ENCODE measurements at places on chromosomes 3 and 15. TPM values are rescaled to one million over a fixed set of nuclear protein-coding genes. Genes with fewer than 3 reads are reported as not detected.

IGSF11 gene
- 0.27 TPM for total RNA-seq

DNA sequence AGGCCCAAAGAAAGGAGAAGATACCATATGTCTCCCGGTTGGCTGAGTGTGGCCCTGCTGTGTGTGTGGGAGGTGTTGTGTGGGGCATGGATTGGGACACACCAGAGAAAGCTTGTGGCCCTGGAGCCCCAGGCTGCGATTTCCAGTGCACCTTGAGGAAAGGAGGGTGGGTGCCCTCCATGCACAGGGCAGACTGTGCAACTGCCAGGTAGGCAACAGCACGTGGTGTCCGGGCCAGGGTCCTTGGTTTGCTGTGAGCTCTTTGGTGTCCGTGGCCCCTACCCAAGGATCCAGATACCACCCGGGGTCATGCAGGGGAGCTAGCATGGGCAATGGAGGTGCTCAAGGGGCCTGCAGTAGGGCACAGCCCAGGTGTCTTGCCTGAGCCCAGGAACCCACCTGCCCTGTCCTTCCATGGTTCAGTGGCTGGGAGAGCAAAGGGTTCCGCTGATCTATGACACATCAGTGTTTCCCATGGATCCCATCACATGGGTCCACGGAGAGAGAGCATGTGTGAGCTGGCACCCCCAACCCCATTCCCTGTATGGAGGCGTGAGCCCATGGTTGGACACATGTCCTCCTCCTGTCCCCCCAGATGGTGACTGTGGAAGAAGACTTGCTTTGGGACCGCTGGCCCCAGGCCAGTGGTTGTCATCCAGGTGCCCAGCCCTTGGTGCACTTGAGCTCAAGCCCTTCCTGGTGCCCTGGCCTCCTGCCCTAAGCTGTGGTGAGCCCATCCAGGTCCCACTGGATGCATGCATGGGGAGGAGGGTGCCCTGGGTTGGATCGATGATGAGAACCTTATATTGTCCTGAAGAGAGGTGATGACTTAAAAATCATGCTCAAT is 223.4 kb downstream of the SNRPN start:
- H3K36me3 ChIP-seq: no peaks in the 10 kb centered on the region
- no peaks in the 10 kb centered on the region for H3K27me3 ChIP-seq
- no peak overlapping the region for H3K27ac ChIP-seq
- H3K4me3 ChIP-seq: no peak overlapping the region
- no peaks in the 10 kb centered on the region for H3K4me1 ChIP-seq
- peak; percentile 2 for DNase-seq

- H3K4me3 ChIP-seq: peak overlapping the region; percentile 62
- peaks cover 52% of the 10 kb centered on the region for H3K4me1 ChIP-seq
- H3K36me3 ChIP-seq: no peaks in the 10 kb centered on the region
- H3K27ac ChIP-seq: peak overlapping the region; percentile 97
- H3K27me3 ChIP-seq: no peaks in the 10 kb centered on the region
These were observed 542 bp downstream of the ACAA1 start for GRCh38 chr3:38136393-38136776.

- no peaks in the 10 kb centered on the region for H3K4me1 ChIP-seq
- no peaks in the 10 kb centered on the region for H3K36me3 ChIP-seq
- DNase-seq: no peak
- no peak overlapping the region for H3K4me3 ChIP-seq
- H3K27me3 ChIP-seq: no peaks in the 10 kb centered on the region
These were observed 260.7 kb upstream of the GRM7 start for GRCh38 chr3:6600237-6600636.

GRCh38 chr3:15063238-15063637 is 1.9 kb downstream of the MRPS25 start:
- H3K4me1 ChIP-seq: peaks cover 12% of the 10 kb centered on the region
- DNase-seq: no peak
- H3K36me3 ChIP-seq: no peaks in the 10 kb centered on the region
- no peak overlapping the region for H3K27ac ChIP-seq
- H3K4me3 ChIP-seq: peak overlapping the region; percentile 67

DNA sequence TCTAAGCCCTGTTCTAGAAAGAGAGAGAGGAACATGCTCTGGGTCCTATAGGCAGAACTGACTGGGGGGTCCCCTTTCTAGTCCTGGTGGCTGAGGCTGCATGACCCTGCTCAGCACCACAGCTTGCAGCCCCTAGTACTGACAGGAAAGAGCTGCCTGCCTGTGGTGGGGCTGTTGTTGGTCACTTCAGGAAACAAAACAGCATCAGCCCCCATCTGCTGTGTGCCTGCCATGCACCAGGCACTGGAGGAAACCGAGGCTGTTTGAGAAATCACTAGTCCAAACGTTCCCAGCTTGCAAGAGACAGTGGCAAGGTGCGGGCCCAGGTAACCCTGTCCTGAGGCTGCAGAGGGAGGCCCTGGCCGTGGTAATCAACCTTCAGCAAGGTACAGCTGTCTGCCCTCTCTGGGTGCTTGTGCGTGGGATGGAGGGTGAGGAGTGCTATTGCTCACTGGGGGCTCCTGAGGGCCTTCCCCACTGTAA is 90.6 kb downstream of the IQSEC1 start:
- no peak overlapping the region for H3K27ac ChIP-seq
- H3K4me1 ChIP-seq: no peaks in the 10 kb centered on the region
- DNase-seq: no peak
- H3K4me3 ChIP-seq: no peak overlapping the region
- no peaks in the 10 kb centered on the region for H3K27me3 ChIP-seq

SST gene
- total RNA-seq: 29.5 TPM

DNA sequence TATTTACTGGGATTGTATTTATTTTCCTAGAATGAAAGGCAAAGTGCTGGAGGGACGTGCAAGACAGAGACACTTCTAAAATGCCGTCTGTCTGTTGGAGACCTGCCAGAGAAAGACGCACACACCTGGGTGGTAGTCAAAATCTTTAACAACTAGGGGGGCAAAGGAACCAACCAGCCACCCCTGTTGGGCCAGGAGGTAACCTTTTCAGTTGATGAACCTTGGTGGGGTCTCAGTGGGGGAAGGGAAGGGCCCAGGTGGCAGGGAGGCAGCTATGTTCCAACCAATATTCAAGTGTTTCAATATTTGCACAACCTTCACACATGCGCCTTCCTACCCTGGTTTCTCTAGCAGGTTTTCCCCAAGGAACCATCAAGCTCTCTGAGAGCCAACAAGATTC is 99.0 kb downstream of the MEGF11 start:
- H3K4me1 ChIP-seq: no peaks in the 10 kb centered on the region
- no peak overlapping the region for H3K4me3 ChIP-seq
- no peaks in the 10 kb centered on the region for H3K27me3 ChIP-seq
- no peak for DNase-seq
- H3K36me3 ChIP-seq: no peaks in the 10 kb centered on the region

ZNF774 gene
- total RNA-seq: 12.3 TPM

DNA sequence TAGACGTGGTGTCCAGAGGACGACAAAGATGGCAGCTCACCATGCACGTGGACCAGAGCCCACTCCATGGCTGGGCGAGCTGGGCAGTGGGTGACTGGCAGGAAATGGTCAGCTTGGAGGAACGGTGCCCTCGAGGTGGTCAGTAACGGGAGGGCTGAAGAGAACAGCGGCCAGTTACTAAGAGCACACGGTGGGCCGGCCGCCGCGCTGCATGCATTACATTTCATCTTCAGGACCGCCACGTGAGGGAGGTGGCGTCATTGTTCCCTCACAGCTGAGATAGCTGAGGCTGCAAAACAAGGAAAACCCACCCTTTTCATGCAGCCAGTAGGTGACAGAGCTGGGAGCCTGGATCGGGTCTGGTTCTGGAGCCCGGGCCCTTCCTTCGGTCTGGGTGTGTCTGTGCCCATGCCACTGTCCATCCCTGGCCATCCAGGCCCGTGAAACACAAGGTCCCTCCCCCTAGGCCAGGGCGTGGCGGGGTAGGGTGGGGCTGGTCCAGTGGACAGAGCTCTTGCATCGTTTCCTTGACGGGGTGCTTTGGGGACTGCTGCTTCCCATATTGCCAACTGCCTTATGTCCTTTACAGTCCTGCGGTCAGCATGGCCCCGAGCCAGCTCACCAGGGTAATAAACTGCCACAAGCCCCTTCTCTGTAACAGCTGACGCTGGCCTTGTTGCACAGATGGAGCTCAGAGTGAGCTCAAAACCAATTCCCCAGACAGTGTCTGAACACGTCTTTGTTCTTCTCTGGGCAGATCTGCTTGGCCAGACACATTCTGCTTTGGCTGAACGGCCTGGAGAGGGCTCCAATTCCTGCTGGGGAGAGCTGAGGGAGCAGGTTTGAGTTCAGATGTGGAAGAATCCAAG is 51.8 kb downstream of the RGMA start:
- H3K36me3 ChIP-seq: no peaks in the 10 kb centered on the region
- H3K4me1 ChIP-seq: no peaks in the 10 kb centered on the region
- peak; percentile 5 for DNase-seq
- peak overlapping the region; percentile 13 for H3K27ac ChIP-seq
- no peaks in the 10 kb centered on the region for H3K27me3 ChIP-seq

DNA sequence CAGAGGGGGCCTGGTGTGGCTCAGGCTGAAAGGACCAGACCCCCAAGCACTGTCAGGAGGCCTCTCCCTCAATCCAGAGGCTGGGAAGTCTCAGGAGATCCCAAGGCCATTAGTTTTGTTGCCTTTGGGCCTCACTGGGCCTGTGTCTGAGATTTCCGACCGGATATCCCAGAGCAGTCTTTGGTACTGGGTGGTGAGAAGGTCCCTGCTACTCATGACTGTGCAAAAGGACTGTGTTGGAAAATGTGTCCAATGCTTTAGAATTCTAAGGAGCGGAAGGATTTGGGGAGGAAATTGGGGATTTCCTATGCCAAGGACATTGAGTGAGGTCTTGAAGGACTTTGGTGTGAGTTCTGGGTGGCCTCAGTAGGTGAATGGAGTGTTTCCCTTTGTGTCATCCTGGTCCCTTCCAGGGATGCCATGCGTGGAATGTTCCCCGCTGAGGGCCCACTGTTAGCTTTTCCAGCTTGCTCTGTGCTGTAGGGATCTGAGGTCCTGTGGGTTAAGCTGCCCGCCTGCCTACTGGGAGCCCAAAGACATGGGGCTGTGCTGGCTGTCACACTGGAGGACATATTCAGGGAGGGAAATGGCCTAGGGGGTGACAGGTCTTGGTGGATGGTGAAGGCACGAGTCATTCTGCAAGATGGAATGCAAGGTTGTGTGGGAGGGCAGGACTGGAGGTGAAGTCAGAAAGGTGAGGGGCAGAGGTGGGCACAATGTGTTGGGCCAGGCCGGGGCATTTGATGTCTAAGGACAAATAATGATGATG is 16.4 kb downstream of the SMAD6 start:
- no peaks in the 10 kb centered on the region for H3K27me3 ChIP-seq
- H3K27ac ChIP-seq: no peak overlapping the region
- H3K36me3 ChIP-seq: no peaks in the 10 kb centered on the region

CCDC54 gene
- total RNA-seq: not detected

- H3K27ac ChIP-seq: no peak overlapping the region
- H3K4me3 ChIP-seq: no peak overlapping the region
- DNase-seq: no peak
- H3K27me3 ChIP-seq: no peaks in the 10 kb centered on the region
- H3K4me1 ChIP-seq: no peaks in the 10 kb centered on the region
These were observed 6.1 kb upstream of the ABTB1 start for GRCh38 chr3:127666676-127667075.

FAM81A gene
- 0.80 TPM for total RNA-seq

DNA sequence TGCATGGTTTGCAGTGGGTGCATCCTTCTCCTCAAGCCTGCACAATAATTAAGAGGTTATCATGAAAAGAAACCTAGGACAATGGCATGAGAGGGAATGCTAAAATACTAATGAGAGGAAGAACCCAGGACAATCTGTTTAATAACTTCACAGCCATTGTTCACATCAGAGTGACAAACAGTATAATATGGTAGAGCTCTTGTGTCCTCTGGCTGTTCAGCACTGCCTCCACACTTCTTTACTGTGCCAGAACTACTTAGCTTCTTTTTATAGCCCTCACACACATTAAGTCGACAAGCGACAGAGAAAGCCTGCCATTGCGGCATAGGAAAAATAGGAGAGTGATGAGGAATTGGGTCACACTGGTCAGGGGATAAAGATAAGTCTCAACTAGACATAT is 65.0 kb upstream of the MEIS2 start:
- no peak for DNase-seq
- H3K4me3 ChIP-seq: no peak overlapping the region

TFG gene
- total RNA-seq: 98.9 TPM

TIMP4 gene
- total RNA-seq: 7.8 TPM

ATRIP gene
- total RNA-seq: 3.7 TPM

- H3K36me3 ChIP-seq: no peaks in the 10 kb centered on the region
- H3K4me1 ChIP-seq: peaks cover 34% of the 10 kb centered on the region
- DNase-seq: no peak
- no peak overlapping the region for H3K4me3 ChIP-seq
- no peak overlapping the region for H3K27ac ChIP-seq
These were observed 125.6 kb downstream of the ADAMTS17 start for GRCh38 chr15:100216182-100216581.

LRRC2 gene
- total RNA-seq: not detected

- H3K27me3 ChIP-seq: no peaks in the 10 kb centered on the region
- H3K36me3 ChIP-seq: peaks cover 31% of the 10 kb centered on the region
- H3K4me3 ChIP-seq: no peak overlapping the region
These were observed 3.1 kb upstream of the MAN2C1 start for GRCh38 chr15:75371486-75371885.

- H3K36me3 ChIP-seq: no peaks in the 10 kb centered on the region
- H3K27ac ChIP-seq: peak overlapping the region; percentile 65
- DNase-seq: peak; percentile 53
- no peaks in the 10 kb centered on the region for H3K27me3 ChIP-seq
- peaks cover 8% of the 10 kb centered on the region for H3K4me1 ChIP-seq
These were observed 76.7 kb downstream of the BOC start for GRCh38 chr3:113287803-113288648.

DNA sequence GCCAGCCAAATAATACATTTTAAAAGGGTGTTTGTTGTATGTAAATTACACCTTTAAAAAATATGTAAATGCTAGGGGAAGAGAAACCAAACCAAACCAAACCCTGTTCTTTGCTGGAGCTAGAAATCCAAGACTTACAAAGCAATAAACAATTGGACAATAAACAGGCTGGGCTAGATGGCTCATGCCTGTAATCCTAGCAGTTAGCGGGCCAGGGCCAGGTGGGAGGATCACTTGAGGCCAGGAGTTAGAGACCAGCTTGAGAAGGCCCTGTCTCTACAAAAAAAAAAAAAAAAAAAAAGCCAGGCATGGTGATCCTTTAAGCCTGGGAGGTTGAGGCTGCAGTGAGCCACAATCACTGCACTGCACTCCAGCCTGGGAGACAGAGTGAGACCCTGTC is 12.5 kb downstream of the STOML1 start:
- H3K36me3 ChIP-seq: no peaks in the 10 kb centered on the region
- peaks cover 25% of the 10 kb centered on the region for H3K27me3 ChIP-seq
- H3K4me1 ChIP-seq: peaks cover 31% of the 10 kb centered on the region
- no peak for DNase-seq
- no peak overlapping the region for H3K27ac ChIP-seq
